ENCODE measurements at places on chromosomes 16 and 17.

GRCh38 chr17:8941520-8941919 is 24.0 kb downstream of the PIK3R5 start:
- DNase-seq = peak; percentile 69

GRCh38 chr17:67633751-67634211 is 84.0 kb upstream of the NOL11 start:
- DNase-seq = no peak

- DNase-seq = no peak
Observed at GRCh38 chr16:4321286-4322120, 5.6 kb downstream of the GLIS2 start.

DNA sequence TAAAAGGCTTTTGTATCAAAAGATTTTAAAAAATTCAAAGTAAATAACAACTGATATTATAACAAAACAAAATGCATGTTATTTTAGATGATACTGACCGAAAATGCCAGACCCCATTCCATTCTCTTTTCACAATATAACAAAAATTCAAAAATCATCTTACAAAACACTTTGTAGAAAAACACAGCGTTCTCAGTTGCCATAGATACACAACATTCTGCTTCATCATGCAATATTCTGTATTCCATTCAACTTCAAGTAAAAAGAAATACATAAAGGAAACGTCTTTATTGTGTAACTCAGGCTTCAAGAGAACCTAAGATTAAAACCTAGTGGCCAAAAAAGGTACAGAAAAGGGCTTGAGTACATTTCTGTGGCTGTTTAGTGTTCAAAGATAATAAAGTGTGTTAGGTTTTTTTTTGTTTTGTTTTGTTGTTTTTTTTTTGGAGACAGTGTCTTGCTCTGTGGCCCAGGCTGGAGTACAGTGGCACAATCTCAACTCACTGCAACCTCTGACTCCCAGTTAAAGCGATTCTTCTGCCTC is 250.5 kb downstream of the CEP112 start:
- no peak for DNase-seq

GRCh38 chr17:72075995-72076677 is 44.7 kb upstream of the SOX9 start:
- DNase-seq = no peak

GRCh38 chr16:84040823-84041820 is 1.5 kb downstream of the SLC38A8 start:
- no peak for DNase-seq

- DNase-seq = no peak
Observed at GRCh38 chr17:75093548-75094158, 5.9 kb downstream of the SLC16A5 start.

DNA sequence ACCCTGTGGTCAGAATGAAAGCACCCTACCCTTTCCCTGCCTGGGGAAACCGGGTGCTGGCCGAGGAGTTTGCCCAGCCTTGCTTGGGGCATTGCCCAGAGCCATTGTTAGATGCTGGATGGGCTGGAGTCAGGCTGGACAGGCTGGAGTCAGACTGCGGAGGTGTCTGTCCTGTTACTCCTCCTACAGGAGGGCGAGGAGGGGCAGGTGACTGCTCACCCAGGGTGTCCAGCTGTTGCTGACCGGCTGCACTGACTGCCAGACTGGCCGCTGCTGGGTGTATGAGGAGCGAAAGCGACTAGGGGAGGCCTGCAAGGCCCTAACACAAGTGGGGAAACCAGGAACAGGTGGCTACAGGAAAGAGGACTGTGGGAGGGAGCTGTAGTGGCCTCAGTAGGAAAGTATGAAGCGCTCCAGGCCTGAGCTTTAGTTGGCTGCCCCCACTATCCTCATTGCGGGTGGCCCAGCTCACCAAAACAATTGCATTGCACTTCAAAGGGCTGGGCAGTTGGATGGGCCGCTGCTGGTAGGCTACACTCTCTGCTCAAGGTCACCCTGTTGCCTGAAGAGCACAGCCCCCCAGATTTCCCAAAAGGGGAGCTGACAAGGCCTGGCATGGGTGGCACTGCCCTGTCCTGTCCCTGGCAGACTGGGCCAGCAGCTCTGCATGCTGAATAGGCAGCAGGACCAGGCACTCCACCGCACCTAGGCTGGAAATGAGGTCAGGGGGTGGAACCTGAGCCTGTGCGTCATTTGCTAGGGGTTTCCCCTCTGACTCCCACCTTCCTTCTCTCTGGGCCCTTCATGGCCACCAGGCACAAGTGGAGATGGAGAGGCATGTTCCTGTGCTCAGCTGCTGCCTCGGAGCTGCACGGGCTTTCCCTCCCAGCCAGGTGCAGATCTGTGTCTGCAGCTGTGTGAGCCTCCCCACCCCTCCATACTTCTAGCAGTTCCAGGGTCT is 18.4 kb downstream of the LDHD start:
- DNase-seq = peak; percentile 79

- DNase-seq = no peak
Observed at GRCh38 chr17:6035801-6036394, 34.3 kb upstream of the WSCD1 start.

GRCh38 chr17:45273551-45273957 is 11.7 kb upstream of the SPATA32 start:
- no peak for DNase-seq

DNA sequence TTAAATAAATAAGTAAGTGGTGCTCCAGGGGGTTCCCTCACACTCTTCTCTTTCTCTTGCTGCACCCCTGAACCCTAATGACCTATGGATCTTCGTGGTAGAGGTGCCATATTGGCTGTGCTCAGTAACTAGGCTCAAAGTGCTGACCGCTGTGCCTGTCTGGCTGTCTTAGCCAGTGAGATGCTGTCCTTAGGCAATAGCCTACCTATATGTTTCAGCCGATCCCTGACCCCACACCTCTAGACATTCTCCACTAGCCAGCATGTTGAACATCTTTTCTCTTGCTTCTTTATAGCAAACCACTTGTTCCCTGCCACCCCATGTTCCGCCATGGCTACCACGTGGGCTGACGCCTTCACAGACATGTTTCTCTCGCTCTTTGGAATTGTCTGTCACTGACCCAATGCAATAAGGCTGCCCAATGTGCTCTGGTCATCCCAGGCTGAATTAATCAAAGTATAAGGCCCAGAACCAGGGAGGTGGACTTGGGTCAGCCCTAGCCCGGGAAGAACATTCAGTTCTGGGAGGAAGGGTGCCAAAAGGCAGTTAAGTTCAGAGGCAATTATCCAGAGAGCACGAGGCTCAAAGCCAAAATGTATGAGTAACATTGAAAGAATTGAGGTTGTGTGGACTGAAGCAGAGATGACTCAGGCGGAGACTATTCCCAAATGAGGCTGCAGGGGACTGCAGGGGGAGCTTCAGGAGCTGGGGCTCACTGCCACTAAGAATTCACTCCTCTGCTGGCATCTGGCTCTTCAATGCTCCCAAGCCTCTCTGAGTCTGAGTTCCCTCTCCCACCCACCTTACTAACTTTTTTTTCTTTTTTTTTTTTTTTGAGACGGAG is 28.7 kb upstream of the TNRC6A start:
- no peak for DNase-seq

- DNase-seq = no peak
Observed at GRCh38 chr17:46144246-46144645, 49.0 kb downstream of the KANSL1 start.

DNA sequence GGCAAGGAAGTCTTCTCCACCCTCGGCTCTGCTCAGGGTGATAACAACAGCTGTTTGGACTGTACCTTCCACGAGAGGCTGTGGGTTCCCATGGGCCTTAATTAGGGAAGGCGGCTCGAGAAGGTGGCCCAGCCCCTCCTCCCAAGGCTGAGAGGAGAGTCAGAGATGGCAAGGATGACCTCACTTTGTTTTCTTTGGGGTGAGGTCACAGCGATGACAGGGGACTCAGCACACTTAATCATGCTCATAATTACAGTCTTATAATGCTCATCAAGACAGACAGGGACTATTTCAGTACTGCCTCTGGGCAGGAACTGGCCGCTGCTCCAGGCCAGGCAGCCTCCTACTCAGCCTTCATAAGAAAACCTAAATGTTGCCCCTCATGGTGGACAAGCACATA is 19.7 kb downstream of the WFDC1 start:
- no peak for DNase-seq

GRCh38 chr17:61440697-61441096 is 11.5 kb upstream of the TBX4 start:
- no peak for DNase-seq

GRCh38 chr16:525123-525519 is 2.4 kb upstream of the CAPN15 start:
- no peak for DNase-seq

DNA sequence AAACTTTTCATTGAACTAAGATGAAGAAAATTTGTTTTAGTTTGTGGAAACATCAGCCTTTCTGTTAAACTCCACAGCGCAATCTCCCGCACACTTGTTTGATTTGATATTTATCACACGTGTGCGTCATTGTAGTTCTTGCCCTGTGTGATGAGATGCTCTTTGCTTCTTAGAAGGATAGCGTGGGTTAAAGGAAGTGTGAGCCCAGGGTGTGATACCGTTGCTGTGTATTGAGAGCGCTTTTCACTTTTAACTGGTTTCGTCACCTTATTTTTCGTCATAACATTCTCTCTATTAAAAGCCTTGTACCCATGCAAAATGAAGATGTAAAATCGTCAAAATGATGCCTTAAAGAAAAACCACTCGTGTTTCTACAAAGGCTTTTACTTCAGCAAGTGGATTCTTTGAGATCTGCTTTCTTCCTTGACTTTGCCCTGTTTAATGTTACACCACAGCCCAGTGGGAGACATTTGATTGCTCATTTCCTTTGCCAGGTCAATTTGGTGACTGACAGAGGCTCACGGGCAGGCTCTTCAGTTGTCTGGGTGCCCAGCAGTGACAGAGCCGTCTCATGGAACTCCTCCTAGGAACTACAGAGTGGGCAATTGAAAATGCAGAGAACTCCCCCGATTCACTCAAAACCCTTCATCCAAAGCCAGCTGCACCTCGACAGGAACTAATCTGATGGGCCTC is 61.1 kb downstream of the RPA1 start:
- DNase-seq = peak; percentile 44

GRCh38 chr16:80751167-80751566 is 53.2 kb downstream of the CDYL2 start:
- DNase-seq = no peak

GRCh38 chr17:48159232-48159631 is 51.7 kb downstream of the SNX11 start:
- DNase-seq = no peak

DNA sequence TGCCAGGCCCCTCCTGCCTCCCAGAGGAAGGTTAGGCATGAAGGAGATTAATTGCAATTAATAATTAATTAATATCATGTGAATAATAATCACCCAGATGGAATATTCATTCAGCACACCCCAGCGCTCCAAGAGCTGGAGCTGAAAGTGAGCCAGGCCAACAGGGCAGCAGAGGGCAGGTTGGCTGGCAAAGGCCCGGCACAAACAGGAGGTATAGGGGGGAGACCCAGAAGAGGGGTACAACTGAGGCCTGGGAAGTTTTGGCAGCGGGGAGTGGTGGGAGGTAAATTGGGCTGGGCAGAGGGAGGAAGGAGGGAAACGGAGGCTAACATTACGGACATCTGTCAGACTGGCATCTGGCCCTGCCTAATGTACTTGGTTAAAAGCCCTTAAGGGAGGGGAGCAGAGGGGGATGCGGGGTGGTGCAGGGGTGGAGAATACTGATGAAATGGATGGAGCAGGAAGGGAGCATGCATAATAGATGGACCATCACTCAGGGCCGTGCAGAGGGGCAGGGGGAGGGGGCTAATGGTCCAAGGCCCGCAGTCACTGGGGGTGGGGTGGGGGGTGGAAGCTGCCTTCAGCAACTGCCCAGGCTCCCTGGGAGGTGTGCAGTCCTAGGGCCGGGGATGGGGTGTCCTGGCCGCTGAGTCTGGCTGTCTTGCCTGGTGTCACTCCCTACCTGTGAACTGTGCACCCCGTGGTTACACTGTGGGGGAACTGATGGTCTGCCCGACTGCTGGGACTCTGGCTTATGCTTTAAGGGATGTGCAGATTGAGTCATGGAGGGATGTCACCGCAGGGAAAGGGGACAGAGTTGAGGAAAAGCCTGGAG is 1.9 kb downstream of the ADAM11 start:
- DNase-seq = no peak

GRCh38 chr17:83024218-83024971 is 55.0 kb upstream of the METRNL start:
- DNase-seq = no peak

DNA sequence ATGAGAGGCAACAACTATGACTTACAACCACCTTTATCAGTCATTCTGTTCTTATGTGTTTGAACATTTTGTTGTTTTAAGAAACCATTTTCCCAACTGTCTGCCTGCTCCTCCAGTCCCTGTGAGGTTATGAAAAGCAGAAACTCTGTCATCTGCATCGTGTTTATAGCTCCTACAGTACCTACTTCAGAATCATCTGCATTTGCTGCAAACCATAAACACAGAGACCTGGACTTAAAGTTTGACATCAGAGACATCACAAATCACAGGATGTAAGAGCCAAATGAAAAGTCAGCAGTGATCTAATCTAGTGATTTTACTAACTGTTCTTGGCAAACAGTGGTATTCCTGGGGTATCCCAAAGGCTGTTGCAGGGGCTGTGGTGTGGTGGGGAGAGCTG is 55.2 kb downstream of the CDH11 start:
- no peak for DNase-seq

DNA sequence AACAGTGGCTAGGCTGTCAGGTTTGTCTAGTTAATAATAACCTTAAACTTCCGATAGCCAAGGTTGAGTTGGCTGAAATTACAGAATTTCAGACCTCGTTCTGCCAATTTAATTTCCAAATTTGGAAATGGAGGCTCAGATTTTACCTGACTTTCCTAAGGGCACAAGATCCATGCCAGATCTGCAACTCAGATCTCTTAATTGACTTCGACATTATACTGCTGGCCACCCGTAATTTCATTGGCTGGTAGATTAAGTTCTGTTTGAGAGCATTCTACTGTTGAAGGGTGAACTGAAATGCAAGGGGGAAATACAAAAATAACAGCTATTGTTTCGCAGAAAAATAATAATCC is 210.8 kb downstream of the CNTNAP4 start:
- no peak for DNase-seq

DNA sequence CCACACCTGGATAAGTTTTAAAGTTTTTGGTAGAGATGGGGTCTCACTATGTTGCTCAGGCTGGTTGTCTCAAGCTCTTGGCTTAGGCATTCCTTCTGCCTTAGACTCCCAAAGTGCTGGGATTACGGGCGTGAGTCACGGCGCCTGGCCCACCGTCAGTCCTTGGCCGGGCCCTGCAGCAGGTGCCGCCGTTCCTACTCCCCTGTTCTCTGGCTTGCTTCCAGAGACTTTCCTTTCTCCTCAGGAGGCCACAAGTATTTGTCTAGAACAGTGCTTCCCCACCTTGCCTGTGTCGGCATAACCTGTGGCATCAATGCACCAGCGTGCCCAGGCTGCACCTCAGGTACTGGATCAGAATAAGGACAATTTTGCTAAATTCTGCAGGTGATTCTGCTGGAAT is 3.0 kb upstream of the MGAT5B start:
- no peak for DNase-seq

- no peak for DNase-seq
Observed at GRCh38 chr16:56309008-56309407, 116.3 kb downstream of the AMFR start.
